ENCODE measurements at places on chromosomes 16 and 17.
A peak's percentile ranks its signal among the peaks of the same experiment; 100 is the strongest.

DNA sequence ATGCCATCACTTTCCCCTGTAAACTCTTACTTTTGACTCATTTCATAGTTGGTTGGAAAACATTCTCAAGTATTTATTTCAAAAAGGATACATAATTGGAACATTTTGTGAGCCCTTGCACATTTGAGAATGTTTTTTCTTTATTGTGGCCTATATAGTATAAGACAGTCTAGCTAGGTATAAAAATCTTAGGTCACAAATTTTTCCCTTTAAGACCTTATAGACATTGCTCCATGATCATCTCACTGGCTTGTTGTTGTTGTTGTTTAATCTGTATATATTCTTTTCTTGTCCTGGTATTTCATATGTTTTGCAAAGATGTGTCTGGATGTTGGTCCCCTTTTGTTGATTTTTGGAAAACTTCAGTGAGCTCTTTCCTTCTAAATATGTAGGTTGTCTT, 194.2 kb downstream of the NTN1 start:
- no peak for DNase-seq

GRCh38 chr16:88632587-88632930, 5.8 kb upstream of the IL17C start:
- no peak for DNase-seq

GRCh38 chr17:60142872-60143499, 6.8 kb upstream of the CA4 start:
- DNase-seq, result peak; percentile 72

DNA sequence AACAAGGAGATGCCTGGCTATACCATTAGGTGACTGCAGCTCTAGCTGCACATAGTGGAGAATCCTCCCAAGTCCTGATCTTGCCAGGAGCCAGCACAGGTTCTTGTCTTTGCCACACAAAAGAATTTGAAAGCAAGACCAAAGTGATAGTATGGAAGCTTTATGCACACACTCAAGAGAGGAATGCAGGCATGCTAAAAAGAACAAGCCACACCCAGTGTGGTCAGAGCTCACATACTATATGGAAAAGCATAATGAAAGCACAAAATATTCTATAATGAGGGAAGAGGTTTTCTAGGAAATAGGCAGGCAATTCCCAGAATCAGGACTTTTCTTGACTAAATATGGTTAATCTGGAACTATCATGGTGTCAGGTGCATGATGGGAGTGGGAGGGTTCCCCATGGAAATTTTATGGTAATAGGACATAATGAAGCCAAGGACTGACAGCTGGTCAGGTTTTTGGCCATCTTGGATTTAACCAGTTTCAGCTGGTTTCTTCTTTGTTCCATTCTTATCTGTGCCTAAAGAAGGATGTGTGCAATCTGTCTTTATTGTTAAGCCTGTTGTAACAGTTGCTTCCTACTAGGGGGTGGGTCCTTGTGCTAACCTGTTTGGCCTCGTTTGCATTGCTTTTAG, 171.6 kb downstream of the ZNF18 start:
- no peak for DNase-seq

DNA sequence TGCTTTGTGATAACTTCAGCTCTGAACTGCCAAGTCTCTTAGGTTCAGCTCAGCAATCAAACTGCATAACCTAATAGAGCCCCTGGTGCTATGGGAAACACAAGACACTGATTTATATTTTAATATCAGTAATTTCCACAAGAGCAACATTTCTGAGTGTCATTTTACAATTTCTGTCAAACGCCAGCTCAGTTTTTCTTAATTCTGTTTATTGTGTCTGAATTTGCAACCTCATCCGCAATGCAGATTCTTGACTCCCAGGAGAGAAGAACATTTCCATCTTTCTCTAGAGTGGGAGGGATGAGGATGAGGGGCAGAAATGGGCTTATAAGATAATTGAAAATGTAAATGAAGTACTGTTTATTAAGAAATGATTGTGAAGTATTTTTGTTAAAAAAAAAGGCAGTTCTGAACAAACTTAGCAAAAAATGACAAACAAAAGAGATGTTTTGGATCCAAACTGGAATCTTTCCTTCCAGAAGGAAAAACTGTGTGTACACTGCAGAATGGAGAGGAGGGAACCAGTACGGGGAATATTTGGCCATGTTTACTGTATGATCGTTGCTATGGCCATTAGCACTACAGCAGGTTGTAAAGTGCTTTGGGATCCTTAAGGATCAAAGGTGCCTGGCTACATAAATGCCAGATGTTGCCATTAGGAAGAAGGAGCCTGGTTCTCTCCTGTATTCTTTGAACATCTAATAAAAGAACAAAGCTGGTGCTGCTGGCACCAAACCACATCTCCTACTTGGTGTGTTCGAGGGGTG, 7.4 kb upstream of the PMFBP1 start:
- no peak for DNase-seq

- DNase-seq, result no peak
These were observed 724 bp downstream of the UBE2I start for GRCh38 chr16:1309888-1310831.

GRCh38 chr17:21089933-21090901, 36.5 kb upstream of the DHRS7B start:
- DNase-seq, result no peak

- no peak for DNase-seq
These were observed 110.5 kb upstream of the COX10 start for GRCh38 chr17:13958773-13959172.

DNA sequence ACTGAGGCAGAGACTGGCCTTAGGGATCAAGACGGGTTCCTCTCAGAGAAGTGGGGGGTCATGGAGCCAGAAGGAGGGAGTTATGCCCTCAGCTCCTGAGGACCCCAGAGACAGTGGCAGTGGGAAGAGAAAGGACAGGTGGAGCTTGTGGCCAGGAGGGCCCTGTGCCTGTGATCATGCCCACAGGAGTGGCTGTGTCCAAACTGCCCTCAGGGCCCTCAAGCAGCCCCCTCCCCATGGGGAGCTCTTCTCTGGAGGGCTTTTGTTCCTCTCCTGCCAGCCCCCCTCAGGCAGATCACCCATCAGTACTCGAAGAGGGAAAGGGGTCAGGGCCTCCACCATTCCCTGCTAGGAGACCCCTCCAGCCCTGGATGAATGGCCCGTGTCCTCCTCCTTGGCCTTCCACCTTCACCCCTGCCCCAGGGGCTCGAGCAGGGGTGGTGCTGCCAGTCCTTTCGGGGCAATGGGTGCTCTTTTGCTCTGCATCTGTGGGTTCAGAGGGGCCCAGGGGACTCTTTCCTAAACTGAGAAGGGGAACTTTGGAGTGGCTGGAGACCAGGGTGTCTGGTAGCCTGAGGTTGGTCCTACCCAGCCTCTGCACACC, 52.7 kb downstream of the BEAN1 start:
- DNase-seq, result no peak

- DNase-seq, result peak; percentile 26
These were observed 122.3 kb downstream of the SSH2 start for GRCh38 chr17:29807520-29808361.

DNA sequence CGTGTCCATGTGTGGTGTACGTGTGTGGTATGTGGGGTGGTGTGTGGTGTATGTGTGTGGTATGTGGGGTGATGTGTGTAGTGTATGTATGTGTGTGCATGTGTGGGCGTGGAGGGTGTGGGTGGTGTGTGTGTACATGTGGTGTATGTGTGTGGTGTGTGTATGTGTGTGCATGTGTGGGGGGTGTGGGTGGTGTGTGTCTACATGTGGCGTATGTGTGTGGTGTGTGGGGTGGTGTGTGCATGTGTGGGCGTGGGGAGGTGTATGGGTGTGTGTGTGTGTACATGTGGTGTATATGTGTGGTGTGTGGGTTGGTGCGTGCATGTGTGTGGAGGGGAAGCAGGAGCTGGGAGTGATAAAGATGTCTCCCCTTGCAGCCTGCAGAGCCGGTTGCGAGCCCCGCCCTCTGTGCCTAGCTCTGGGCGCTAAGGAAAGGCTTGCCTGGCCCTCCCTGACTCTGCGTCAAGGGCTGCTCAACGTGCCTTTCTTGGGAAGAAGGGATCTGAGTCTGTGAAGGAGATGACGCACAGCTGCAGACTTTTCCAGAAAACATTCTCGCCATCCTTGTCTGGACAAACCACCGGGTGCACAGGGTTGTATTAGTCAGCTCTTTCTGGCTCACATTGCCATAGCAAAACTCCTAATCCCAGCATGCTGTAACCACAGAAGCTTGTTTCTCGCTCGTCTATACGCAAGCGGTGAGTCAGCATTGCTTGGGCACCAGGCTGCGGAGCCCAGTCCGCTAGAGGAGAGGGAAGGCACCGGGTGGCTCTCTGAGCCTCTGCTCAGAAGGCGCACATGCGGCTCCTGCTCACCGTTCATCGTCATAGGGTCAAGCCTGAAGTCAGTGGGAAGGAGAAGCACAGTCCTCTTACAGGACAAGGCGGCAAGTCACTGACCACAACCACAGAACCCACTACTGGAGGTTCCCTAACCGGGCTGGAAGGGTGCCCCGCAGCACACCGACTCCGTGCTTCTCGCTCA, 2.0 kb upstream of the CD300H start:
- peak; percentile 81 for DNase-seq

DNA sequence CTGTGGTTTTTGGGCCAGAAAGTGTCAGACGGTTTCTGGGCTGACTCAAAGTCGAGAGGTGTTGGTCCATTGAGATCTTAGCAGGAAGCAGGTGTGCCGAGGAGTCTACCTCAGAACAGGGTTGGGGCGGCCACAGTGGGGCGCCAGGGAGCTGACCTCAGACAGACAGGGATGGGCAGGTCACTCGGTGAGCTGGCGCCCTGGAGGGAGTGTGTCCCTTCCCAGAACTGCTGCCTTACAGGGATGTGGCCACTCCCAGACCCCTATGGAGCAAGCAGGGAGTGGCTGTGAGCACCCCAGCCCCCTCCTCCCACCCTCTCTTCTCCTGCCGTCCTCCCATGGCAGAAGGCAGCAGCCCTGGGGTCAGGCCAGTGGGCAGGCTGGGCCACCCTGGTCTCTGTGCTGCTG, 14.0 kb upstream of the DPEP1 start:
- DNase-seq, result no peak

- DNase-seq, result no peak
These were observed 72.8 kb upstream of the ZNF750 start for GRCh38 chr17:82912484-82913089.

DNA sequence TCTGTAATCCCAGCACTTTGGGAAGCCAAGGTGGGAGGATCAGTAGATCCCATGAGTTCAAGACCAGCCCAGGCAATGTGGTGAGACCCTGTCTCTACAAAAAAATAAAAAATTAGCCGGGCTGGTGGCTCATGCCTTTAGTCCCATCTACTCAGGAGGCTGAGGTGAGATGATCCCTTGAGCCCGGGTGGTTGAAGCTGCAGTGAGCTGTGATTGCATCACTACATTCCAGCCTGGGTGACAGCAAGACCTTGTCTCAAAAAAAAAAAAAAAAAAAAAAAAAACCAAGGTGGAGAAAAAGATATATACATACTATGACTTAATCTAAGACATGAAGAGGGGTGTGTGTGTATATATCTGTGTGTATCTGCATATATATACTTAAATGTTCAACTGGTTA, 26.7 kb downstream of the BBS2 start:
- DNase-seq, result no peak

DNA sequence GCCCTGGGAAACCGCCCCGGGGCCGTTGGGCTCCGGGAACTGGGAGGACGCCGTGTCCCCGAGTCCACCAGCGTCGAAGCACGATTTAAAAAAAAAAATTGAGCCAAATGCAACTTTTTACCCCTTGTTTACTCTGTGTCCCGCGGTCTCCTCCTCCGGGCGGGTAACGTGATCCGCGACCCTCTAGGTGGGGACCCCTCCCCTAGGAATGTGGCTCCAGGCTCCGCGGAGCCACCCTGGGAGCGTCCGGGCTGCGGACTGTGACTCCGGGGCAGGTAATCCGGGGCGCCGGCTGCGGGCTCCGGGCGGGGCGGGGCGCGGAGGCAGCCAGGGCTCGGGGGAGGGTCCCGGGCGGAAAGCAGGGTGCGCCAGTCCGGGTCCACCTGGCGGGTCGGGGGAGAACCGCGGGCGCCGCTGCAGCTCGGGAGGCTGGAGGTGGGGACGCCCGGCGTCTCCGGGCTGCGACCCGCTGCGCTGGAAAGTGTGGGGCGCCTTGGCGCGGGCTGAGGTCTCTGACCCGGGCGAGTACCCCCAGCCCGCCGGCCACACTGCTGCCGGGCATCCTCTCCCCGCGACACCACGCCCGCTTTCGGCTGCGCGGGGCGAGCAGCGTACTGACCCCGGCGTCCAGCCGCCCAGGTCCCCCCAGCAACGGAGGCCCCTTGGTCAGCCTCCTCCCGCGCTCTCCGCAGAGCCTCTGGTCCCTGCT, 852 bp upstream of the HELZ start:
- DNase-seq, result no peak

DNA sequence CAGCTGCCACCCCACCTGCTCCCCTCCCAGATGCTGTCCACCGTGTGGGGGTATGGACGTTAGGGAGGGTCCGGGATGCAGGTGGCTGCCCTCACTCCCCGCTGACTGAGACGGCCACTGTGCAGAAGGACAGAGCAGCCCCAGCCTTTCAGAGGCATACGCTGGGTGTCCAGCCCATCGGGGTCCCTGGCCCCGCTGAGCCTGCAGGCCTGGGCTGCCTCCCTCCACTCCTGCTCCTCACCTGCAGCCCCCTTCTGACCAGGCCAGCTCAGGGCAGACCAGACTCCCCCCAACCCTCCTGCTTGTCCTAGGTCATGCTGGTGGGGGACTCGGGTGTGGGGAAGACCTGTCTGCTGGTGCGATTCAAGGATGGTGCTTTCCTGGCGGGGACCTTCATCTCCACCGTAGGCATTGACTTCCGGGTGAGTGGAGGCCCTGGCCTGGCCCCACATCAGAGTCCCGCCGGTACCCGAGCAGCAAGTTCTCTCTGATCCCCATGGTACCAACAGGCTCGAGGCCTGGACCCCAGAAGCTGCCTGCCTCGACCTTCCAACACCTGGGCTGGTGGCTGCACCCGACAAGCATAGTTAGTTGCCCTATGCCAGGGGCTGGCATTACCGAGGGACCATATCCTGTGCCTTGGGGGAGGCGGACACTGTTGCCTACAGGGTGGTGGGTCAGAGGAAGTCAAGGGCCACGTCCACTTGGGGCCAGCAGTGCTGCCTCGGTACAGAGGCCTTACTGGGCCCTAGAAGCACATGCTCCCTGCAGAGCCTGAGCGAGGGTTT, 1.4 kb downstream of the RAB26 start:
- DNase-seq, result no peak

DNA sequence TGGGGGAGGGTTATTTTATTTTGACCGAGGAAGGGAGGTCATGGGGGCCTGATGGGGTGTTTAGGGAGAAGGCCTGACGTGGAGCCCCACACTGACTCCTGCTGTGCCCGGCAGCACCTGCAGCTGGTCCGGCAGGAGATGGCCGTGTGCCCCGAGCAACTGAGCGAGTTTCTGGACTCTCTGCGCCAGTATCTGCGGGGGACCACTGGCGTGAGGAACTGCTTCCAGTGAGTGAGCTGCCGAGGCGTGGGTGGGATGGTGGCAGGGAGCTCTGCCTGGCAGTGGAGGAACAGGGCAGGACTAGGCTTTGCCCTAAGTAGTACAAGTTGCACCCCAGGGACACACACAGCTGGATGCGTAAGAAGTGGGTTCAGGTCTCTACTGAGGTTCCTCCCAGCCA, 30.0 kb downstream of the NECAB2 start:
- no peak for DNase-seq

GRCh38 chr17:70653850-70654249, 484.5 kb downstream of the KCNJ2 start:
- DNase-seq, result no peak
